ENCODE measurements at places on chromosomes 2 and 18. TPM values are rescaled to one million over a fixed set of nuclear protein-coding genes. Genes with fewer than 3 reads are reported as not detected.

DNA sequence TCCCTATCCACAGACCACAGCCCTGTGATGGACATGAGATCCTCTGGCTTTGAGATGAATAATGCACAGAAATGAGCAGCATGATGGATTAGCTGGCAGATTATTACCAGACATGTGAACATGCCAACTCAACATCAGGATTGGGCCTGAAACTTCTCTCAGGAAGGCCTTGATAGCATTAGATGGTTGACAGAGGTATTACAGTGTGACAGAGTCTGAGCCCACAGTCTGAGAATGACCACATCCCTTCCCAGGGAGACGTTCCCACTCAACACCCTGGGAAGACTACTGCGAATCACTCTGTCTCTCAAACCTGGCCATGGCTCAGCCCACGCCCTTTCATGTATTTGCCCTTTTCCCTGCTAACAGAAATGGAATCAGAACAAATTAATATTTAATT is 66.9 kb downstream of the BCL11A start:
- DNase-seq: no peak

DNA sequence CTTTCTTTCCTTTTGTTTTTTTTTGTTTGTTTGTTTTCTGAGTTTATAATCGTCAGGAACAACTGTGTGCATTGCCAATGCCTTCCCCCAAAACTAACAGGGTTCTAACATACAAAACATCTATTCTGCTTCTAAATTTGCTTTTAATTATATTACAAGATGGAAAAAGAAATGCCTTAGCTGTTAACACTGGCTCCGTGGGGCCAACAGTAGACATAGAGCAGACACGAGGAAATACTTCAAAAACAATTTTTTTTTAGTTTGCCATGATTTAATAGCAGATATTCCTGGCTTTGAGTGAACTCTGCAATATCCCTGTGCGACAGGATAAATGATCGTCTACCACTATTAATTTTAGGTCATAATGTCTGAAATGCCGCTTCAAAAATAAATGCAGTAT is 153.3 kb upstream of the HNRNPA3 start:
- no peak for DNase-seq

- no peak for DNase-seq
Measured at GRCh38 chr2:69624131-69624530, 19.4 kb downstream of the AAK1 start.

DNA sequence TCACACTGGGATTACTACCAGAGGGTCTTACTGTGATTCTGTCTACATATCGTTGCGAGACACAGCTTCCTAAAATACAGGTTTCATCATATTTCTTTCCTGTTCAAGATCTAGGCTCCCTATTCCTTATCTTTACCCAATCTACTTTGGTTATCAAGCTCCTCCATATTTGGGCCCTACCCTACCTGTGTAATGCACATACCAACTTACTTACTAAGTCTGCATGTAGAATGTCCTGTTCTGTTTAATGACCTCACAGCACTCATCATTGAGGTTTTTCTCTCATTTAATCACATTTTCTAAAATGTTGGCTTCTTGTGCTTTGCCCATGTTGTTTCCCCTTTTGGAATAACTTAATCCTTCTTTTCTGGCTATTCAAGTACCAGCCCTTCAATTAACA is 551.1 kb downstream of the ZEB2 start:
- DNase-seq: peak; percentile 79

GRCh38 chr2:63712748-63713147 is 124.0 kb downstream of the MDH1 start:
- DNase-seq: peak; percentile 49

GRCh38 chr2:28544405-28544921 is 48.6 kb downstream of the PLB1 start:
- peak; percentile 29 for DNase-seq

- no peak for DNase-seq
Measured at GRCh38 chr18:6444466-6445228, 29.9 kb upstream of the L3MBTL4 start.

RIT2 gene
- polyA plus RNA-seq: not detected

SERPINE2 gene
- 244 TPM for polyA plus RNA-seq

XDH gene
- polyA plus RNA-seq: 6.6 TPM
